ENCODE measurements at places on chromosomes 1 and 21.

DNA sequence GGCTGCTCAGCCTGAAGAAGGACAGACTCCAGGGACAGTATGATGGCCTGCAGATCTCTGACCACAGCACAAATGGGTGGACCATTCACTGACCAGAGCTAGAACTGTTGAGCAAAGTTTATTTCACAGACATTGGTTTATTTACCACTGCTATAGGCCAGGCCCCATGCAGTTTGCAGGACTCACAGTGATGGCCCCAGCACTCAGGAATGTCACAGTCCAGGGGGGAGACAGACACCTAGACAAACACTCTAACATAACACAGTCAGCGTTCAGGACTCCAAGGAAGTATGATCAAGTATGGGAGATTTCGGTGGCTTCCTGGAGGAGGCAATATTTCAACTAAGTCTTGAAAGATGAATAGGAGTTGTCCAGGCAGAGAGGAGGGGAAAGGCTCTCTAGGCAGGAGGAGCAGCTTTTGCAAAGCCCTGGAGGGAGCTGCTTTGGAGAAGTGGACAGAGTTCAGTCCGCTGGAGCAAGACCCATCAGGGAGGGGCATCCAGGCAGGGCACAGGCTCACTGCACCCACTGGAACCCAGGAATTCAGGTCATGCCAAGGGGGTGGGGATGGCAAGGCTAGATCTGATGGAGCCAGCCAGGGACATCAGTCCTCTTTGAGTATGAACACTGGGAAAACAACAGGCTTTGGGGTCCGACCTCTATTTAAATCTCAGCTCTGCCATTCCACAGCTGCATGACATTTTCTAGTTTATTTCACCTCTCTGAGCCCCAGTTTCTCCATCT is 454.3 kb downstream of the MATN1 start:
- DNase-seq = no peak

DNA sequence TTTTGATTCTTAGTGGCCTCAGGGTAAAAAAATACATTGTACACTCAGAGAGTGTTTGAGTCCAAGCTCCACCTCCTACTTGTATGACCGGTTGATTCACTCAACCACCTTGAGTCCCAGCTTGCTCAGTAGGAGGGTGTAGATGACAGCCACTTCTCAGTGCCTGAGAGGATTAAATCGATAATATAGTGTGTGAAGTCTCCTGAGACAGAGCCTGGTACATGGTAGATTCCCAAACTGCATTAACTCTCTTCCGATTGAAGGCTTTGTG is 38.4 kb downstream of the NCMAP start:
- no peak for DNase-seq

- DNase-seq = peak; percentile 32
Observed at GRCh38 chr1:8382608-8383505, 64.9 kb downstream of the SLC45A1 start.

DNA sequence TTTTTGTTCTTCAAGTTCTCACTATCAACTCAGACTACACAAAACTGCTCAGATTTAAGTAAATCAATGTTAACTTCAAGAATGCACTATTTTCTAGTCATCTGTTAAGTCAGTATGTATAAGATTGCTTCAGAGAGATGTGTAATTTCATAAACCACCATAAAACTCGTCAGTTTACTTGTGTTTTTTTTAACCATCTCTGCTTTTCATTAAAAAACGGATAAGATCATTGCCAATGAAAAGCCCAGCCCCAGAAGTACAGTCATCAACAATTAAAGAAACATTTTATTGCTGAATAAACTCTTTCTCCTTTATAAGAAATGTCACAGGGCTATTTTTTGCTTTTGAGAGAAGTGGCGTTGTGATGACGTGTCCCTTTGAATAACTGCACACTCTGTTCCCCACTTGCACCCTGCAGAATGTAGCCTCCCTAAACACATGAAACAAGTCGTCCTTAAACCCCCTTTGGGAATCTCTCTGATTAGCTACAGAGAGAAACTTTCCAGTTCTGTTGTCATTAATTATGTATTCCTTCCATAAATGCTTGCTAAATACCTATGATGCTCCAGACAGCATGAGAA is 202.7 kb upstream of the FOXD3 start:
- DNase-seq = no peak

- no peak for DNase-seq
Observed at GRCh38 chr1:54325703-54326461, 80.3 kb downstream of the SSBP3 start.
